ENCODE measurements at places on chromosomes 11 and 22.

GRCh38 chr22:32144496-32145274 is 14.4 kb downstream of the C22orf42 start:
- no peak for DNase-seq

- peak; percentile 85 for DNase-seq
Measured at GRCh38 chr22:41417622-41418390, 28.8 kb downstream of the TOB2 start.

DNA sequence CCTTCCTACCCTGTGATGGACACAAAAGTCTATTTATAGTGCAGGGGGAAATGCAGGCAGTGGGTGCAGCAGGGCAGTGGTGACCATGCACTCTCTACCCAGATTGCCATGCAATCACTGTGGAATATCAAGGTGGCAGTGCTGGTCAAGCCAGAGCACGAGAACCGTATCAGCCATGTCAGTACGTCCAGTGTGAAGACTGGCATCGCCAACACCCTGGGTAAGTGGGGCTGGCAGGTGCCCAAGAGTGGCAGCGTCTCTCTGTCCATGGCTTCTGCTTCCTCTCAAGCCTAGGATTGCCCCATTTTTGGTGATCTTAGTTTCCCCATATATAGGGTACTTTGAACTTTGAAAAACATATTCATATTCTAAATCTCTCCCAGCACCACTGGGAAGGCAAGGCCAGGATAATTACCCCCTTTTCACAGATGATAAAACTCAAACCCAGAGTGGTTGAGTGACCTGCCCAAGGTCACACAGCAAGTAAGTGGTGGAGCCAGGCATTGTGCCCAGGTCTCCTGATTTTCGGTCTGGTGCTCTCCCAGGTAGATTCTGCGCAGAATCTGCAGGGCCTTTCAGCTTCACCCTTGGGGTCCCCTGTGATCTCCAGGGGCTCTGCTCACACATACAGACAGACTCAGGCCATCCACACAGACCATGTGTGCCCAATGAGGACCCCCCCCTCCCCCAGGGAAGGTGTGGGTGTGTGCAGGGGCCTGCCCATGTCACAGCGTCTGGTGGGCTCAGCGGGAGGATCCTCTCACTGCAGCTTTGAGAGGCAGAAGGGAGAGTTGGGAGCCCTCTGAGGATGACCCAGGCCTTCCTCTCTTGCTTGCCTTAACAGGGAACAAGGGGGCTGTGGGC is 7.1 kb downstream of the INPPL1 start:
- no peak for DNase-seq

DNA sequence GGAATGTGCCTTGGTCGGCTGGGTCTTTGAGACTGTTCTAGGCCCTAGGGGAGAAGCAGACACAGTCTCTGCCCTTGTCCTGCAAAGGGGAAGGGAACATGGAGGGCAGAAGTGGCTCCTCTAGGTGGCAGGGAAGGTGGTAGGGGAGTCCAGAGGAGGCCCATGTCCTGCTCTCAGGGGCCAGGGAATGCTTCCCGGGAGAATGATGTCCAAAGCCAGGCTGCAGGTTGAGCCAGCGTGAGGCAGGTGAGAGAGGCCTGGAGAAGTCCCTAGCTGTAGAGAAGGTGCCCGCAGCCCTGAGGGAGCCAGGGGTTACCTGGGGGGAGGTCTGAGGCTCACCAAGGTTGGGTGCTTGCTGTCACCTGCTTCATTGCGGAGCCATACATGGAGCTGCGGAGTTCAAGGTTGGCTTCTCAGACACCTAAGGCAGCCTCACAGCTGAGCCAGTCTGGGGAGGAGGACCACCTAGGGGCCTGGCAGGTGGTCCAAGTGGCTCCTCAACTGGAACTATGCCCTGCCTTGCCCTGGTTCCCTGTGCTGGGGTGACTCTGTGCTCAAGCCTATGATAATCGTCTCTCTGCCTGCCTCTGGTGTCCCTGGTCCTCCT is 46.1 kb downstream of the SMIM38 start:
- DNase-seq, result no peak

GRCh38 chr22:25420471-25420924 is 144.0 kb upstream of the GRK3 start:
- DNase-seq, result no peak

DNA sequence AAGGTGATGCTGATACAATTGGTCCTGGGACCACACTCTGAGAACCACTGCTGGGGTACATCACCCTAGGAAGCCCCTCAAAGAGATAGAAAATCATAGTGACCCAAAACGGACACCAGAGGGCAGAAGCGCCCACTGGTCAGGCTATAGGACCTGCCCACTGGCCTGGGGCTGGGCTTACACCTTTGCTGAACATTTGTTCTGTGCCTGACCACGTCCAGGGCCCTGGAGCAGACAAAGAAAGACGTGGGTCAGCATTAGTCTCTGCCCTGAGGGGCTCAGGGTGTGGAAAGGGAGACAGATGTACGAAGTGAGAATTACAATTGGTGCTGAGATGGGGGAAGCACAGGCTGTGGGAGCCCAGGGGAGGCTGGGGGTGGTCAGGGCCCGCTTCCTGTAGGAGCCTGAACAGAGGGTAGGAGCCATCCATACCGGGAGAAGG is 14.4 kb upstream of the SERPINH1 start:
- DNase-seq, result no peak

GRCh38 chr11:112377946-112378345 is 117.3 kb upstream of the PLET1 start:
- no peak for DNase-seq

- DNase-seq, result no peak
Measured at GRCh38 chr22:43478621-43479300, 66.9 kb downstream of the MPPED1 start.

DNA sequence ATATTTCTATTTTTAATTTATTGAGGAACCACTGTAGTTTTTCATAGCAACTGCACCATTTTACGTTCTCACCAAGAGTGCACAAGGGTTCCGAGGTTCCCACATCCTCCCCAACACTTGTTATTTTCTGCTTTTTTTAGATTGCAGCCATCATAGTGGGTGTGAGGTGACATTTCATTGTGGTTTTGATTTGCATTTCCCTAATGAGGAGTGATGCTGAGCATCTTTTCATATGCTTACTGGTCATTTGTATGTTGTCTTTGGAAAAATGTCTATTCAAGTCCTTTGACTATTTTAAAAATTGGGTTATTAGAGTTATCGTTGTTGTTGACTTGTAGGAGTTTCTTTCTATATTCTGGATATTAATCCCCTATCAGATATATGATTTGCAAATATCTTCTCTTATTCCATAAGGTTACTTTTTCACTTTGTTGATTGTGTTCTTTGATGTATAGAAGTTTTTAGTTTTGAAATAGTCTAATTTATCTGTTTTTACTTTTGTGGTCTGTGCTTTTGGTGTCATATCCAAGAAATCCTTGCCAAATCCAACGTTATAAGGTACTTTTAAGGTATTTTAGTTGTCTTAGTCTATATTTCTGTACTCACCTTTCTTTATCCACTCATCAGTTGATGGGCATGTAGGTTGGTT is 9.0 kb downstream of the NEAT1 start:
- DNase-seq, result no peak

- DNase-seq, result no peak
Measured at GRCh38 chr11:76074148-76075095, 131.9 kb downstream of the WNT11 start.

DNA sequence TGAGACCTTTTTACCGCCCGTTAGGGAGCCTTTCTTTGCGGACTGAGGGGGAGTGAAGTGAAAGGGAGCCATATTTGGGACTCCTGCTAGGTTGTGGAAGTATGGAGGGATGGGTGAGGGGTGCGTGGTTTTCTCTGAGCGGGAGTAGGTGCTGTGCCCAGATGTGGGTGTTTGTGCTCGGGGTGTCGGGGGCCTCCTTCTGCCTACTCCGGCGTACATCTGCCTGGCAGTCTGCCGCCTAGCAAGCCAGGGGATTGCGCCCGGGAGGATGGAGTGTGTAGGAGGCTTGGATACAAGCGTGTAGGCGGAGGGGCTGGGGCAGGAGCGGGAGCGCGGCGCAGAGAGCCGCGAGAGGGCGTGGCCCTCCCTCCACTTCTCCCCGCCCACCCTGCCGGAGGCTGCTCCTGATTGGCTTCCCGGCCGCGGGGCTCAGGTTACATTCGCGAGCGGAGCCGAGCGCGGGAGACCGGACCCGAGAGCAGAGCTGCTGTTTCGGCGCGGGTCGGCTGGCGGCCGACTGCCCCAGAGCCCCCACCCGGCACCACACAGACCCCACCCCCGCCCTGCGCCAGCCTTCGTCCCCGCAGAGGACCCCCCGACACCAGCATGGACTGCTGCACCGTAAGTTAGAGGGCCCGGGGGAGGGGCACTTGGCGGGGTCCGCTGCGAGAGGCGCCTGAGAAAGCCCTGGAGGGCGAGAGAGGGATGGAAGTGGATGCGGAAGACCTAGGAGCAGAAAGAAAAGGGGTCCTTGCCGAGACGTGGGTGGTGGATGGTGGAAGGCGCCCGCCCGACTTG is at the start of gene NRGN:
TSS of gene NRGN (plus strand) at position 464 of the 798 bp plus-strand sequence. CDS start at position 607, 143 bp downstream.
- peak; percentile 71 for DNase-seq

GRCh38 chr11:120205596-120206161 is 5.2 kb upstream of the OAF start:
- no peak for DNase-seq

DNA sequence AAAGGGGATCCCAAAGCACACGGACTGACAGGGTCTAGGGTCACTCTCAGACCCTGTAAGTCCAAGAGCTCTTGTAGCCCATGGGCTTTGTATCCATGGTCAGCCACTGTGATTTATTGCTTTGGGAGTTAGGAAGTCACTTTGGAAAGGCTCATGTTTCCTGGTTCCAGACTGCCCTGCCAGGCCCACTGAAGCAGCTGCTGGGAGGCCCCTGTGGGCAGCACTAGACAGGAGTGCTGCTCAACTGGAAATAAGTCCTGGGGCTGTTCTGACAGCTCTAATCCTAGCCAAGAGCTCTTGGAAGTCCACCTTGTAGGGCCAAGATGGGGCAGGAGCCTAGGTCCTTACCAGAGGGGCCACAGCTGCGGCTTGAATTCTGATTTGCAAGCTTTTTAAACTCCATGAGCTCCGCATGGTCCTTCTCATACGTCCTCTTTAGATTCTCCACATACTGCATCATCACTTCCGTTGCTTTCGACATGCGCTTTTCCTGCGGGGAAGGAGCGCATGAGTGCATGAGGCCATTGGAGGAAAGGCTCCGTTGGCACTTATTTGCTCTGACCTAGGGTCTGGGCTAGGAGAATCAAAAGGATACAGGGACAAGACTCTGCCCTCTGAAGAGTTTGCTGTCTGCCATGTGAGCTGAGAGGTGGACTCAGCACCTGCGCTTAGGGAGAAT is 32.2 kb upstream of the LYVE1 start:
- no peak for DNase-seq

DNA sequence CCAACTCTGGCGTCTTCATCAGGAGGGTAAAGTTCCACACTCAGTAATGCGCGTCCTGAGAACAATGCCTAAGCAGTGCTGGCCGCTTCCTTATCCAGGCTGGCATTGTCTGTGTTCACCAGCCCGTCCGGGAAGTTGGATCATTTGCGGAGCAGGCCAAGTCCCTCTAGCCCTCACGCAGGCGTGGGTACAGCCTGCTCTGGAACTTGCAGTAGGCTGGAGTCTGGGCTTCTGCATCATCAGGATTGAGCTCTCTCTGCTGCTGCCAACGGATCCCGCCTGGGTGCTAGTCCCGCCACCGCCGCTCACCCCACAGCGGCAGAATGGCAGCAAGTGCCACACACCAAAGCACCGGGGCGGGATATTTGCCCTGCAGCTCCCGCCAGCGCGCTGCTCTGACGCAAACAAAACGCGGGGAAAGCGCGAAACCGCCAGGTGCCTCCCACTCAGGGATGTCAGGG is 29.0 kb downstream of the GLYATL1 start:
- DNase-seq, result no peak

- no peak for DNase-seq
Measured at GRCh38 chr22:48210812-48211211, 1448.4 kb downstream of the TBC1D22A start.

GRCh38 chr11:71563406-71563805 is 2.0 kb upstream of the KRTAP5-10 start:
- no peak for DNase-seq

- no peak for DNase-seq
Measured at GRCh38 chr22:20459152-20459542, 21.5 kb upstream of the SCARF2 start.

GRCh38 chr11:100925935-100926334 is 203.7 kb downstream of the PGR start:
- no peak for DNase-seq
